Peyer's patch (tissue), 4 donors: ENCODE measurements at places on chromosomes 16 and 17.

DNA sequence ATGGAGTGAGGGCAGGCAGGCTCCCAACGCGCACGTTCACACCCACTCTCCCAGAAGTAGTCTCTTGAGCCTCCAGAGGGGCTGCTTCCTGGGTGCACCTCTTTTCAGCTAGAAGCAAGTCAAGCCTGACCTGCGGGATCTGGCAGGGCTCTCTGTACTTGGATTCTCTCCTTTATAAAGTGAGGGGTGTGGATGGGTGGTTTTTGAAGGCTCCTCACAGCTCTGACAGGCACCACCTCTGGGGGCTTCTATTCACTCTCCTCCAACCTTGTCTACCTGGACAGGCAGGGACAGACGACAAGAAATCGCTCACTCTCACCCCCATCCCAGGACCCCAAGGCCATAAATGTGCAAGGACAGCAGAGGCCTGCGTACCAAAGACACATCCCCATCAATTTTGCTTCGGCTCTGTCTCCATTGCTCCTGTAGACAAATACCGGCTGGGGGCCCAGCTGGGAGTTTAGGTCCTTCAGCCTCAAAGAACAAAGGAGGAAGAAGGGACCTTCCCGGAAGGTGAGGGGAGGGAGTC lies 814 bp upstream of the DYNLL2 start:
- no peaks in the 10 kb centered on the region for H3K27me3 ChIP-seq
- no peaks in the 10 kb centered on the region for H3K4me1 ChIP-seq
- no peak overlapping the region for H3K4me3 ChIP-seq
- peak overlapping the region; percentile 98 for H3K27ac ChIP-seq

GRCh38 chr16:19106625-19107020 lies 7.1 kb upstream of the ITPRIPL2 start:
- no peaks in the 10 kb centered on the region for H3K36me3 ChIP-seq
- DNase-seq = no peak
- no peak overlapping the region for H3K27ac ChIP-seq
- H3K4me3 ChIP-seq = no peak overlapping the region
- no peaks in the 10 kb centered on the region for H3K4me1 ChIP-seq
- no peaks in the 10 kb centered on the region for H3K27me3 ChIP-seq

DNA sequence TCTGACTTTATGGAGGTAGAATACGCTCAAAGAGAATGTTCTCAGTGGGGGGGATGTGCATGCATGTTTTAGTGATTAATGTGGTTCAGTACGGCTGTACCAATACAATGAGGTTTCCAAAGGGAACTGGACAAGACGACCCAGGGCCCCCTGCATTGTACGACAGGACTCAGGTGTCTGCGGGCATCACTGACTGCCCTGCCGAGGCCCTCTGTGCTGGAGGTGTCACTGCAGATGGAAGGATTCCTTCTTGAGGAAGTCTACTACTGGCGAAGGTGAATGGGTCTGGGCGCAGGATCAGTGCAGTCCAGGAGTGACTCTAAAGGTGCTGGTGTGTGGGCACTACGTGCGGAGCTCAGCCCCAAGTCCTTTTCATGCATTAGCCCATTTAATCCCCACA lies 3.5 kb upstream of the LGALS9 start:
- peaks cover 20% of the 10 kb centered on the region for H3K4me1 ChIP-seq
- H3K27ac ChIP-seq = no peak overlapping the region
- no peak overlapping the region for H3K4me3 ChIP-seq
- H3K36me3 ChIP-seq = no peaks in the 10 kb centered on the region
- no peaks in the 10 kb centered on the region for H3K27me3 ChIP-seq

GRCh38 chr16:65967376-65967775 lies 399.1 kb upstream of the CDH5 start:
- no peaks in the 10 kb centered on the region for H3K4me1 ChIP-seq
- no peak overlapping the region for H3K27ac ChIP-seq
- no peak overlapping the region for H3K4me3 ChIP-seq
- no peak for DNase-seq
- H3K36me3 ChIP-seq = no peaks in the 10 kb centered on the region
- H3K27me3 ChIP-seq = no peaks in the 10 kb centered on the region

DNA sequence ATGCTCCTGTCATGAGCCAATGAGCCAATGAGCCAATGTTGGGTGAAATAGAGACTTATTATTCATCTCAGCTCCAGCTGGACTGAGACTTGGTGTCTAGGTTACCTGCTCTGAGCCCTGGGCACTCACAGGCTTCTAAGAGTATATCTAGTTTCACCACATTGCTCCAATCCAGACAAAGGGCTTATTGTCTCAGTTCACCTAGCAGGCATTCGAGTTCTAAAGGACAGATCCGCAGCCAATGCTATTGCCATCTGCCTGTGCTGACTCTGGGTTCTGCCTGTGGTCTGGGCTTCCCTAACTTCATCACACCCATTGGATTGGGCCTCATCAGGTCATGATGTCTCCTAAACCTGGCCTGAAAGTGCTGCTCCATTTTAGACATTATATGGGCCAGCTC lies 66.1 kb upstream of the HS3ST4 start:
- H3K27ac ChIP-seq = no peak overlapping the region
- H3K27me3 ChIP-seq = no peaks in the 10 kb centered on the region
- H3K4me1 ChIP-seq = no peaks in the 10 kb centered on the region
- DNase-seq = no peak

GRCh38 chr16:56480776-56481467 lies 29.6 kb downstream of the OGFOD1 start:
- H3K4me3 ChIP-seq = no peak overlapping the region
- H3K27me3 ChIP-seq = no peaks in the 10 kb centered on the region
- no peaks in the 10 kb centered on the region for H3K4me1 ChIP-seq
- H3K36me3 ChIP-seq = no peaks in the 10 kb centered on the region

DNA sequence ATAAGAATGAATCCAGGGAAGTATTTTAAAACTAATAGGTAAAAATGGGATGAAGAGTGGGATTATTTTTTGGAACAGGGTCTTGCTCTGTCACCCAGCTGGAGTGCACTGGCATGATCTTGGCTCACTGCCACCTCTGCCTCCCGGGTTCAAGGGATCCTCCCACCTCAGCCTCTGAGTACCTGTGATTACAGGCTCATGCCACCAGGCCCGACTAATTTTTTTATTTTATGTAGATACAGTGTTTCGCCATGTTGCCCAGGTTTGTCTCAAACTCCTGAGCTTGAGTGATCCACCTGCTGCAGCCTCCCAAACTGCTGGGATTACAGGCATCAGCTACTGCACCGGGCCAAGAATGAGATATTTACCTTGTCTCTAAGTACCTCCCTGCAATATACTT lies 22.1 kb downstream of the NSMCE1 start:
- no peak overlapping the region for H3K4me3 ChIP-seq
- peak overlapping the region; percentile 78 for H3K27ac ChIP-seq
- no peaks in the 10 kb centered on the region for H3K36me3 ChIP-seq
- no peak for DNase-seq

DNA sequence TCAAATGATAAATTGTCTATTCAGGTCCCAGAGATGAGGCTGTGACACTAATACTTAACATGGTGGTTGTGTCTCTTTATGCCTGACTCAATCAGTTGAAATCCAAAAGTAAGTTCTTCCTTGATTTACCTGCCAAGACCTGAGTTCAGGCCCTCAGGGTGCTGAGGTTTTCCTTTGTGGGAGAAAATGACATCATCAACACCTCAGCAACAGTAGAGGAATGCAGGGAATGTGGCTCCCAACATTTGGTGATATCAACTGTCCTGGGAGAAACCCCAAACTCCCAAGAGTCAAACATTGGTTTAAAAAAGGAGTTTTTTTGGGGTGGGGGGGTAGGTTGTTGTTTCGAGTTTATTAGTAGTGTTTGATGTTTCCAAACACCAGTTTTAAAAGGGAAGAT lies 14.7 kb downstream of the RNF43 start:
- H3K36me3 ChIP-seq = no peaks in the 10 kb centered on the region
- H3K27me3 ChIP-seq = no peaks in the 10 kb centered on the region
- no peak overlapping the region for H3K4me3 ChIP-seq
- no peaks in the 10 kb centered on the region for H3K4me1 ChIP-seq

GRCh38 chr17:18250259-18250658 lies 8.3 kb downstream of the FLII start:
- H3K4me1 ChIP-seq = peaks cover 26% of the 10 kb centered on the region
- peak; percentile 82 for DNase-seq
- no peak overlapping the region for H3K27ac ChIP-seq

GRCh38 chr16:55386534-55387296 lies 62.7 kb downstream of the IRX6 start:
- DNase-seq = no peak
- H3K36me3 ChIP-seq = no peaks in the 10 kb centered on the region
- H3K4me1 ChIP-seq = no peaks in the 10 kb centered on the region
- no peak overlapping the region for H3K4me3 ChIP-seq
- no peaks in the 10 kb centered on the region for H3K27me3 ChIP-seq

GRCh38 chr17:39607057-39607850 lies 466 bp downstream of the NEUROD2 start:
- peaks cover 34% of the 10 kb centered on the region for H3K4me1 ChIP-seq
- H3K4me3 ChIP-seq = no peak overlapping the region
- H3K36me3 ChIP-seq = no peaks in the 10 kb centered on the region
- no peak overlapping the region for H3K27ac ChIP-seq
- peaks cover 66% of the 10 kb centered on the region for H3K27me3 ChIP-seq

DNA sequence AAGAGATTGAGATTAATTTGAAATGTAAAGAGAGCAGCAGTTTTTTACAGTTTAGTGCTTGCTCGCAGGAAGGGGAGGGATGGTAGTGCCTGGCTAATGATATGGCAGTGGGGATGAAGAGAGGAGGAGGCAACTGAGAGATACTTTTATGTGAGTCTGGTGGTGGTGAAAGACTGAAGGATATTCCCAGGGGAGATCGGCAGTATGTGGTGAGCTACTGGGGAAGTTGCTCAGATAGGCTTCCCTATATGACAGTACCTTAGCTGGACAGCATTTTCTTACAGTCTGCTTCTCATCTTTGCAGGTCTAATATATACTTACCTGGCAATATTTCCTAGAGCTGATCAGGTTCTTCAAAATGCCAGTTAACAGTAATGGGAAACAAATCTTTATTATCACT lies 8.6 kb downstream of the CEP95 start:
- no peaks in the 10 kb centered on the region for H3K36me3 ChIP-seq
- H3K27ac ChIP-seq = no peak overlapping the region
- no peak for DNase-seq
- no peak overlapping the region for H3K4me3 ChIP-seq
- H3K4me1 ChIP-seq = no peaks in the 10 kb centered on the region

DNA sequence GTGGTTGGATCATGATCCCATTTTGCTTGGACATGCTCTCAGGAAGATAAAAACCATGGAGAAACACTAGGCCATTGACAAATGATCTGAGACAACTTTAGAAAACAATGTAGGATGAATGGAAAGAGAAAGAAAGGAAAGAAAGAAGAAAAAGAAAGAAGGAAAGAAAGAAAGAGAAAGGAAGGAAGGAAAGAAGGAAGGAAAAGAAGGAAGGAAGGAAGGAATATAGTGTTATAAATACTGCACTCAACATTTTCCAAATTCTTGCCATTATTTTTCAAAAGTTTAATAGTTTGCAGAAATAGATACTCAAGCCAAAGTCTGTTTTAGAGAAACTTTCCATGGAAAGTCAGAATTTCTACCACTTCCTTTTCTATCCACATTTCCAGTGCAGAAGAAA lies 39.2 kb upstream of the CACNG3 start:
- no peak overlapping the region for H3K27ac ChIP-seq
- DNase-seq = no peak
- H3K4me1 ChIP-seq = no peaks in the 10 kb centered on the region
- no peaks in the 10 kb centered on the region for H3K36me3 ChIP-seq
- no peaks in the 10 kb centered on the region for H3K27me3 ChIP-seq
- no peak overlapping the region for H3K4me3 ChIP-seq

GRCh38 chr16:7443142-7443541 lies 110.5 kb downstream of the RBFOX1 start:
- H3K4me3 ChIP-seq = no peak overlapping the region
- no peaks in the 10 kb centered on the region for H3K36me3 ChIP-seq
- no peak overlapping the region for H3K27ac ChIP-seq
- H3K4me1 ChIP-seq = no peaks in the 10 kb centered on the region
- DNase-seq = no peak
- no peaks in the 10 kb centered on the region for H3K27me3 ChIP-seq

DNA sequence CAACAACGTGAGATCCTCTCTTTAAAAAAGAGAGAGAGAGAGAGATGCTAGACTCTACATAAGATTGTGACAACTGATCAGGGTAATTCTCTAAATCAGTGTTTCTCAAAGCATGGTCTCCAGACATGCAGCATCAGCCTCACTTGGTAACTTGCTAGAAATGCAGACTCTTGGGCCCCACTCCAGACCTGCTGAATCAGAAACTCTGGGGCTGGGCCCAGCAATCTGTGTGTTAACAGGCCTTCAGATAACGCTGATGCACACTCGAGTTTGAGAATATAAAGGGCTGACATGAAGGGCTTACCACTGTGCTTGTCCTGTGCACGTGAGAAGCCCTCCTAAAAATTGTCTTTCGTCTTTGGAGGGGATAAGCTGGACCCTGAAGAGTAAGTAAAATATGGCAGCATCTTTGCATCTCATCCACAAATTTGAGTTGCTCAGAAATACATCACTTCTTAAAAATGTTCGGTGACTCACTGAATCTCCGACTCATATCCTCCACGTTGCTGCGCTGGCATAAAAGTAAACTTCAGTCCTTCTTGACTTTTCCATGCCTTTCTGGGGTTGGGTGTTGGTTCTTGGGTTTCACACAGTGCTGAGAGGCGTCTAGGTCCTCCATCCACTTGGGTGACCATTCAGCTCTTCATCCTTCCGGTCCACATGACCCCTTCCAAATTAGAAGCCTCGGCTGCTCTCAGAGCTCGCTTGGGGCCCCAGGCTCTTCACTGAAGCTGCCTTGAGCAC lies 26.1 kb upstream of the KDM8 start:
- H3K36me3 ChIP-seq = no peaks in the 10 kb centered on the region
- peaks cover 21% of the 10 kb centered on the region for H3K4me1 ChIP-seq
- H3K4me3 ChIP-seq = no peak overlapping the region
- H3K27ac ChIP-seq = no peak overlapping the region
- no peak for DNase-seq

- H3K36me3 ChIP-seq = peaks cover 63% of the 10 kb centered on the region
- H3K4me3 ChIP-seq = no peak overlapping the region
- H3K27ac ChIP-seq = peak overlapping the region; percentile 6
Observed at GRCh38 chr17:42313773-42314566, 25.7 kb downstream of the STAT5A start.

GRCh38 chr16:3138823-3139426 lies 4.1 kb downstream of the ZNF213 start:
- no peaks in the 10 kb centered on the region for H3K27me3 ChIP-seq
- no peaks in the 10 kb centered on the region for H3K4me1 ChIP-seq
- no peak overlapping the region for H3K27ac ChIP-seq
- DNase-seq = no peak

GRCh38 chr17:19762515-19762961 lies 14.4 kb upstream of the ALDH3A1 start:
- no peaks in the 10 kb centered on the region for H3K4me1 ChIP-seq
- H3K4me3 ChIP-seq = no peak overlapping the region
- no peaks in the 10 kb centered on the region for H3K27me3 ChIP-seq

DNA sequence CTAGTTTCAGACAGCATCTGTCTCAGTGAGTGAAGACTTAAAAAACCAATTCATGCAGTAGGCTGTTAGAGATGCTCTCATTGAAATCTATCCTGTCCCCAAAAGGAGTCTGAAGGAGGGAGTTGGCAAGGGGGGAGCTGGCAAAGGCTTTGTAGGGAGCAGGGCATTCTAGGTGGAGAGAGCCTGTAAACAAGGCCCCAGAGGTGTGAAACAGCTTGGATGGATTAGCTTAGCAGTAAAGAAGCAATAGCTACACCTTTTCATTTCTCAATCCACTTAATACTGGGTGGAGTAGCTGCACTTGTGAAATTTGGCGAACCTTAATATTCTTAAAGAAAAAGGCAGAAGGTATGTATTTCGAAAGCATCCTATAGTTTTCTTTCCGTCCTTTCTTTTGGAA lies 61.8 kb downstream of the KSR1 start:
- no peaks in the 10 kb centered on the region for H3K4me1 ChIP-seq
- no peak overlapping the region for H3K27ac ChIP-seq
- no peak overlapping the region for H3K4me3 ChIP-seq
- H3K27me3 ChIP-seq = no peaks in the 10 kb centered on the region
- DNase-seq = no peak
- H3K36me3 ChIP-seq = no peaks in the 10 kb centered on the region
